AG08395 (cell line): ENCODE measurements at places on chromosomes 6 and 20.

DNA sequence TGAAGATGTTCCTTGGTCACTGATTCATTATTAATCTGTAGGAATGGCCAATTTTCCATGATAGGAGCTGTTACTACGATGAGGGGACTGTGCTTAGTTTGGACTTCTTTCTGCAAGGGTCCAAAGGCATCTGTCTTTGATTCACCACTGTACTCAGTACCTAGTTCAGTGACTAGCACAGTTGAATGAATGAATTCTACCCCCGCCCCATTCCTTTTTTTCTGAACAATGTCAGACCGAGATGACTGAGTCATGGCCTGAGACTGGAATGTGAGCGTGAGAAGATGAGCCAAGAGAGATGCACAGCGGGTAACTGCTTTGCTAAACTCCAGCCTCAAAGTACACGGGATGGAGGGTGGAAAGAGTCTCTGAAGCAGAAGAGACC, 419 bp upstream of the SNHG17 start:
- DNase-seq: peak; percentile 43

DNA sequence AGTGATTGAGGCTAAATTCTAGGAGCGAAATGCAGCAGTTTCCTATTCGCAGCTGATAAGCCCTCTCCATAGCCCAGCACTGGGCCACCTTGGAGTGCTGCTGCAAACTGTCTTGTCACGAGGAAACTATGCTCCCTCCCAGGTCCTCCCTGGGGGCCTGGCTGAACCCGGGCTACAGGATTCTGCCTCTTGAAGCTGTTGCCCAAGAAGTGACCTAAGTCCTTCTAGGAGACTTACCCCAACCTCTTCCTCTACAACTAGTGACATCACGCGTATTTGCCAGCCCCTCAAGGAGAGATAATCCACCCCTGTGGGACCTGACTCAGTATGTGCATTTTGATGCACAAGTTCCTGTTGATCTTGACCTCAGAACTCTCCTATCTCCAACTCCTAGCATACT, 26.5 kb upstream of the ZFAND3 start:
- peak; percentile 17 for DNase-seq

- no peak for DNase-seq
These were observed 37.1 kb downstream of the FAXC start for GRCh38 chr6:99312354-99312753.

GRCh38 chr6:21367649-21368154, 225.8 kb upstream of the SOX4 start:
- DNase-seq: no peak

DNA sequence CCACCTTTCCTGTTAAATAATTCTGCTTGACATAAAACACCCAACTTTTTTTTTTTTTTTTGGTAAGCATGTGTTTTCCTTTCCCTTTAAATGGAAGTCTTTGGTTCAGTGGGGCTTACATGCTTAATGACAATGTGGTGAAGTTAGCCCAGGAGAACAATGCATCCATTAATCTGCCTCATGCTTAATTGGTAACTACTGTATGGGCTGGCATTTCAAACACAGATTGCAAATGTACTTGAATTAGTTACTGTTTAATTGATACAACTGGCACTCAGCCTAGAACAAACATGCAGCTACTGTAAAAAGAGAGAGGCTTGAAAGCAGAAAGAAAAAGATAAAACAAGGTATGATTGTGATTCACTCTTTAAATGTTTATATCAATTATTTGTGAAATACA, 483.6 kb upstream of the NOX3 start:
- no peak for DNase-seq

GRCh38 chr6:97305414-97306066, 22.5 kb upstream of the MMS22L start:
- no peak for DNase-seq

GRCh38 chr6:164942271-164942670, 367.1 kb downstream of the C6orf118 start:
- DNase-seq: no peak

- no peak for DNase-seq
These were observed 102.8 kb downstream of the IRF4 start for GRCh38 chr6:494394-494793.

DNA sequence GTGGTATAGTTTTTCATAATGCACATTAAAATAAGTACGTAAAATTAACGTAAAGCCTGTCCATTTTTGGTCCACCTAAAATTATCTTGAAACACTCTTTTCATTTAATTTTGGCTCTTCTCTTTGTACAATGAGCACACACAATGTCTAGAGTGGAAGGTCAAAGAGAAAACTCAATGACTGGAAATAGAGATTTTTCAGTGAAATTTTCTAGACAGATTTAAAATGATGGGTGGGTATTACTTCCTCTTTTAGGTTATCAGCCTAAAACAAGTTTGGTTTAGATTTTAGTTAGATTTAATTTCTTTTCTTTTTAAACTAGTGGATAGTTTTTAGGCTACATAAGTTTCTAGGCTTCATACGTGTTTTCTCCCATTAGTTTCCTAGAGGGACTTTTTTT, 24.9 kb downstream of the DSE start:
- no peak for DNase-seq

DNA sequence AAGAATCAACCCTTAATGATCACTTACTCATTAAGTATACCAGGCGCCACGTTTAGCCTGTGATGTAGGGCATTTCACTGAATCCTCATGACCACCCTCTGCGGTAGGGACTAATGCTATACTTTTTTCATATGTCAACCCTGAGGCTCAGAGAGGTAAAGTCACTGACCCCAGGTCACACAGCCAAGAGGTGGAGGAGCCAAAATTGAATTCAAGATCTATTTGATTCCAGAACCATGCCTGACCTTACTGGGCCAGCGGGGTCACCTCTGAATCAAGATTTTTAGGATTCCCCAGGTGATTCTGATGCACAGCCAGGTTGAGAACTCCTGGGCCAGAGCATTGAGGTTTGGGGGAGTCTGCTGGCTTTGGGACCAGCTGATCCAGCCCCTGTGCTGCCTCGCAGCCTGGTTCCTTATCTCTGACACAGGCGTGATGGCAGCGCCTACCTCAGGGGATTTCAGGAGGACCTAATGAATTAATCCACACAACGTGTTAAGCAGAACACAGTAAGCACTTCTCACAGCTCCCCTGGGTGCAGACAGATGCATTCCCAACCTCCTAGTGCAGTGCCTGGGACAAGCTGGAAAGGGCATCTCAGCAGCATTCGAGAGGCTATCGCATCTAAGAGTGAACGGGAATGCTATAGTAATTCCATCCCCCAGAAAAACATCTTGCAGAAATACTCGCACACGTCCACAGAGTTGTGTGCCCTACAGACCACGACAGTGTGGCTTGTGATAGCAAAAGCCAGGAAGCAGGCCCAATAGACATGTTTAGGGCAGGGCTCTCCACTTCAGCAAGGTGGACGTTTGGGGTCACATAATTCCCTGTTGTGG, 101.4 kb upstream of the PTPN1 start:
- no peak for DNase-seq

DNA sequence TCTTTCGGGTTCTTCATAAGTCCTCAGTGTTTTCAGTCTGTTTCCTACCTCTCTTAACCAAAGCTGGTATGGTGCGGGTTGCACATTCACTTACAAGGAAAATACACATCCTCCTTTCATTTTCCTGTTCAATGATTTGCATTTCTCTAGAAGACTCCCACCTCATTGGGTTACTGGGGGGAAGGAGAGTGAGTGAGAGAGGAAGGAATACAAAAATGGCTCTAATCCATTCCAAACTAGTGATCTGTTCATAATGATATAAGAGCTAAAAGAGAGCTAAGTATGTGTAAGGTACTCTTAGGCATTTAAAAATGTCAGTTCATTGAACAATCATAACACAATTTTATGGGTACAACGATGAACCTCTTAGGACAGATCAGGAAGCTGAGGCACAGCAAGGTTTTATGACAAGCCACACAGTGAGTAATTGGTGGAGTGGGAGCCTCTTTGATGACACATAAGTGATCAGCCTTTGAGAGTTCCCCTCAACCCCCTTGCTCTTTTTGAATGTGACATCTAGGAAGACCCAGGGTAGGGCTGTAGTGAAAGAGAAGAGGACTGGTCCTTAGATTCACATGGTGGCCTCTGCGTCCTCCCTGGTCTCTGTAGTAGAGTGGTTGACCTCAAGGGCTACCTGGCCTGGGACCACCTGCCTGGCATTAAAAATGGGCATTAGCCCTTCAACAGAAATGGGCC, 328.4 kb upstream of the SOX4 start:
- no peak for DNase-seq
